Right renal pelvis (tissue), 4 donors: ENCODE measurements at places on chromosomes 2 and 18. TPM values are rescaled to one million over a fixed set of nuclear protein-coding genes. Genes with fewer than 3 reads are reported as not detected.

GRCh38 chr2:238865744-238866355 is 18.0 kb downstream of the TWIST2 start:
- DNase-seq, result no peak

The KLHL30 gene
- polyA plus RNA-seq, result 0.47 TPM

GRCh38 chr2:22485486-22485885 is 899.5 kb upstream of the KLHL29 start:
- DNase-seq, result no peak

- DNase-seq, result no peak
These were observed 20.6 kb downstream of the HTR2B start for GRCh38 chr2:231104115-231104713.

DNA sequence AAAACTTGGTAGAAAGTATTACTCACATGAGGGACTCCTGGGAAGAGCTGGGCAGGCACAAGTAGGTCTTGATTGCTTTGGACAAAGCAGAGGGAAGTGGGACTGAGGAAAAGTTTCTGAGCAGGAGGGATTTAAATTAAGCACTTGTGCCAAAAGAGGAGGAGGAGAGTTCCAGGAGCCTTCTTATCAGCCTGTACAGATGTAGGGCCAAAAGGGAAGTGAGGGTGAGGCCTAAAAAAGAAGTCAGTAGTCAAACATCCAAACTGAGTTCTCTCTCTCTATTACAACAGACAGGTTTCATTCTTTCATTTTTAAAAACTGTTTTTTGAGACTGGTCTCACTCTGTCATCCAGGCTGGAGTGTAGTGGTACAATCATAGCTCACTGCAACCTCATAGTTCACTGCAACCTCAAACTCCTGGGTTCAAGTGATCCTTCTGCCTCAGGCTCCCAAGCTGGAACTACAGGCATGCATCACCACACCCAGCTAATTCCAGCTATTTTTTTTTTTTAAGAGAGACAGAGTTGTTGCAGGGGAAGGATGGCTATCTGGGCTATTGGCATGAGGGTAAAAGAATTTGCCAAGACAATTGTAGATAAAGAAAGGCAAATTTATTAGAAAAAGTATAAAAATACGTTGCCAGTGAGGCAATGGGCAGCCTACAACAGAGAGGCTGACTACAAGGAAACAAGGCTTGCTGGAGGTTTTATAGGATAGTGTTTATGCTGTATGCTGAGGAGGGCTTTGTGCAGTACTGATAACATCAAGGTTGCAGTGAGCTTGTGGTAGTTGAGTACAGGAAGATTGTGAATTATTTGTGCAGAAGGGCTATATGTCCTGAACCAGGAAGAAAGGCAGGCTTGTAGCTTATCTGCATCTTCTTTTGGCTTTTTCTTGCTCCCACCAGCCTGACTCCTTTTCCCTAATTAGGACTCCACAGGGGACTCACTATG is 29.0 kb downstream of the CFAP210 start:
- DNase-seq, result no peak

The LYPD6 gene
- 15.9 TPM for polyA plus RNA-seq

GRCh38 chr2:223034221-223034975 is 17.6 kb upstream of the KCNE4 start:
- DNase-seq, result no peak

The SRD5A2 gene
- polyA plus RNA-seq, result 0.07 TPM

- DNase-seq, result no peak
These were observed 59.9 kb upstream of the SNTG2 start for GRCh38 chr2:890791-891190.

The DTNA gene
- 15.3 TPM for polyA plus RNA-seq

- no peak for DNase-seq
These were observed 171.2 kb downstream of the CMPK2 start for GRCh38 chr2:6694555-6694954.

The TMEM87B gene
- 22.3 TPM for polyA plus RNA-seq

The GKN2 gene
- not detected for polyA plus RNA-seq

DNA sequence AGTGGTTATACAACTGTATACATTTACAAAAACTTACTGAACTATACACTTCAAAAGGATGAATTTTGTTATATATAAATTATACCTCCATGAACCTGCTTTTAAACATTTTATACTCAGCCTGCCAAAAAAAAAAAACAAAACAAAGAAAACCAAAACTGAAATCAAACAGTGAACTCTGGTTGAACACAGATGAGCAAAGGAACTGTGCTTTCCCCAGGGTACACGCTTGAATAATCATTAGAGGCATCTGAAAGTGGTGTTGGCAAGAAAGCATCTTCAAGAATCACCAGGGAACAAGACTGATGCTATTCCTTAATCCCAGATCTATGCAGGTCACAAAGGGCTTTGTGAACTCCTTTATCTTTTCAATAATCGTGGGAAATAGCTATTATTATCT is 77.0 kb upstream of the LYPD1 start:
- no peak for DNase-seq

The CPLX4 gene
- 0.14 TPM for polyA plus RNA-seq

DNA sequence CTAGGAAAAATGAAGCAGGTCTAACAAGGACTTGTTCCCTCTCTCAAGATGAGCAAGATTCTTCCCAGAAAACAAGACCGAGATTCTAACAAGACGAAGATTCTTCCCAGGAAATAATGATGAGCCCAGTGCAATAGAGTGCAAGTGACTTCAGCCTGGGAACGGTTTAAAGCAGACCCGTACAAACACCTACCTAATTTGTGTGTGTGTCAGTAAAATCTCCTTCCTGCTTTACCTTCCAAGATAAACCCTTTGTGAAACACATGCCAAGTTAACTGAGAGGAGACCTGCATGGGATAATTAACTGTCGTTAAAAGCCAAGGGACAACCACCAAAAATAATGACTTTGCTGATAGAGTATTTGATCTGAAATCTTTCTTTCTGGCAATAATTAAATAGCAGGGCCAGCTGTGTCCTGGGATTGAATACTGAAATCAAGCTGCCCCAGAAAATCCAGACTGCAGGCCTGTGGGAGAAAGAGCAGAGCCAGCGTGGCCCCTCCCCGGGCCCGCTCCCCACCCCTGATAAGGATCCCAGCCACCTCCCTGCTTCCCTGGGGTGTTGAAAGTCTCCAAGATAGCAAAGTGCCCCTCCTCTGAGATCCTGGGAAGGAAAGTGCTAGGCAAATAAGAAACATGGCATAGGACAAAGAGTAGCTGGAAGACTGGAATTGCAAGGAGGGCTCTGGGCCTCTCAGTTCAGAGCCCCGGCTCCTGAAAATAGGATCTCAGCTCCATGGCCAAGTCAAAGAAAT is 145.5 kb downstream of the CYP26B1 start:
- DNase-seq, result no peak

The FOXD4L1 gene
- polyA plus RNA-seq, result 0.15 TPM

GRCh38 chr2:237916296-237916695 is 50.5 kb upstream of the UBE2F start:
- no peak for DNase-seq

GRCh38 chr2:233049194-233049761 is 10.9 kb upstream of the INPP5D start:
- DNase-seq, result no peak

The ALK gene
- polyA plus RNA-seq, result 0.32 TPM

The TMEM18 gene
- 56.9 TPM for polyA plus RNA-seq
